ENCODE measurements at places on chromosomes 2 and 18.
A peak's percentile ranks its signal among the peaks of the same experiment; 100 is the strongest.

DNA sequence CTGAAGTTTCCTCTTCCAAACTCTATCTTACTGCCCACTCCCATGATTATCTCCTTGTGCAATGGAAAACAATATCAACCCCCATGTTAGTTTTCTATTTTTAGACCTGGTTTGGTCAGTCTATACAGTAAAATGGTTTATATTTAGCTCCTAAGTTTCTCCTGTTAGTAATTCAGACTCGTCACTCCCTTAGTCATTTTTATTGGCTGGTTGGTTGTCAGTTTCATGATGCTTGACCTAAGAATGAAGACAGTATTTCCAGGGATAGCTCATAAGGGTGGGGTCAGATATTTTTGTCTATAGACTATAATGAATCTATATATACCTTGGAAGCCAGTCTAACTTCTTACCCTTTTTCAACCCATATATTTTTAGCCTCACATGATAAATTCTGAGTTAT lies 61.4 kb upstream of the NEUROD1 start:
- DNase-seq: peak; percentile 71

DNA sequence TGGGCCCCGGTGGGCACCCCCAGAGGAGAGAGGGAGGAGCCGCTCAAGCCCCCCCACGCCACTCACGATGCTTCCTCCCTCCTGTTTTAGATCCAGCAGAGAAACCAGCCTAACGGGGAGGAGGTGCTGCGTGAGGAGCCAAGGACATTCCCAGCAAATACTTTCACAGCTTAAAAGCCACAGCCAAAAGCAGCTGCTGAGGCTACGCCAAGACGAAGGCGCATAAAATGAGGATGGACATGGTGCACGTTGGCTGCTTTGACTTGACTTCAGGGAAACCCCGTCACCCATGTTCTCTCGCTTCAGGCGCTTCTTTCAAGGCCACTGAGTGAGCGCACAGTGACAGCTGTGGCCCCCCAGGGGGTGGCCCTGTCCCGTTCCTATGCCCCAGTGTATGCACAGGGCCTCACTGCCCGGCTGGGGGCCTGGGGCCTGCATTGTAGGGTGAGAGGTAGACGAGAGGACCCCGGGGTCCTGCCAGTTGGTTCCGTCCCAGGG lies 72.1 kb upstream of the PXDN start:
- DNase-seq: no peak

DNA sequence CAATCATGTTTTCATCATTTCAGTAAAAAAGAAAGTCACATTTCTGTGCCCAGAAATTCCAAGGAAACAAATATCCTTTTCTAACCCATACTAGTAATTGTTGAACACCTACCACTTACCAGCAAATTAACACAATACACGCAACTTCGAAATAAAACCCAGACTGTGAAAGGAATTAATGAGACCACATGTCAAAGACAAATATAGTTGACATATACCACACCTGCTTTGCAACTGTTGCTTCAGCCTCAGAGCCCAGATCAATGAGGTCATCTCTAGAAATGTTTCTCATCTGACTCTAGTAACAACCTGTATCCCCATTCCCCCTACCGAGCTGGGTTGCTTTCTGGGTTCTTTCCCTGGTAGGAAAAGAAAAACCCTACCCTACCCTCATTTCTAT lies 52.6 kb downstream of the TRIP12 start:
- DNase-seq: no peak

GRCh38 chr2:143607231-143608062 lies 478.2 kb downstream of the ARHGAP15 start:
- no peak for DNase-seq

- DNase-seq: no peak
These were observed 23.6 kb upstream of the ZNF512 start for GRCh38 chr2:27559228-27559627.

- peak; percentile 38 for DNase-seq
These were observed 248.8 kb downstream of the RDH14 start for GRCh38 chr2:18311420-18312195.

DNA sequence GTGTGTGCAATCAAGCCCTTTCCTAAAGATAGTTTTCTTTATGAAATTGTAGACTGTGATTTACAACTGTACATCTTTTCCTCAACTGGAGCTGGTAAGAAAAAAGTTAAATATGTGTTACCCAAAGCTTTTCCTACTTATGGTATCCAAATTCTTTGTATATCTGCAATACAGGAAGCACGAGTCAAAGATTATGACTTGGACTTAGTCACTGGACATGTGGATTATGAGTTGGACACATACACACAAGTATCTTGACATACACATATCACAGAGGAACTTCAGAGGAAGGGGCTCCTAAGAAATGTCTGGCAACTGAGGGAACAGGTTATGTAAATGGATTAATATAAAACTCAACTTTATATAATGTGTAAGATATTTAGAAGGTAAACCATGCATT lies 35.2 kb downstream of the PRELID3A start:
- peak; percentile 62 for DNase-seq

GRCh38 chr2:170026361-170026760 lies 151.6 kb upstream of the MYO3B start:
- DNase-seq: no peak

DNA sequence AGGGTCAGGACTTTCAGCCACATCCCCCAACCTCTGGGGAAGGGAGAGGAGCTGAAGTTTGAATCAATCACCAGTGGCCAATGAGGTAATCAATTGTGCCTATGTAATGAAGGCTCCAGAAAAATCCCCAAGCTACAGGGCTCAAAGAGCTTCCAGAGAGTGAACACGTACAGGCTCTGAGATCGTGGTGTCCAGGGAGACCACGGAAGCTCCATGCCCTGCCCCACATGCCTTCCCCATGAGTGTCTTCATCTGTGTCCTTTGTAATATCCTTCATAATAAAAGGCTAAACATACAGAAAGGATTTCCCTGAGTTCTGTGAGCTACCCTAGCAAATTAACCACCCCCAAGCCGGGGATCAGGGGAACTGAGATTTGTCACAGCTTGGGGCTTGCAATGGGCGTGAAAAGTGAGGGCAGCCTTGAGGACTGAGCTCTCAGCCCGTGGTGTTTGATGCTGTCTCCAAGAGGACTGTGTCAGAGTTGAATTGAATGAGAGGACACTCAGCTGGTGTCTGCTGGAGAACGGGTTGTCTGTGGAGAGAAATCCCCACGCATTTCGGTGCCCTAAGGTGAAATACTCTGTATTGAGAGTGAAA lies 25.5 kb upstream of the TUBB6 start:
- DNase-seq: peak; percentile 93

DNA sequence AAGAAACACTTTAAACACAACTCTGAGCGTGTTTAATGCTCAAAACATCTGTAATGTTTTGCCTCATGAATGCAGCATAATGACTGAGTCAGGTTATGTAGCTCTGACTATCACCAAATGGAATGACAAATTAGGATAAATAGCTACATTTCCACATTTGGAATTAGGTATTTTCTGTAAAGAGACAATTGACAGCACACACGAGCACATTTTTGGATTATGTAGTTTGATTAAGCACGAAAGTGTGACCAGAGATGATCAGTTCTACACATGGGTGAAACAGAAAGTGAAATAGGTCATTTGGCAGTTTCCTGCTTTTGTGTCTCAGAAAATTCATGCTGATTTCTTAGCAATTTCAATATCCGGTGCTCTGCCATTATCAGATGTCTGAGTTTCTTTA lies 29.0 kb downstream of the LPIN1 start:
- no peak for DNase-seq

- DNase-seq: peak; percentile 94
These were observed 47.3 kb upstream of the NDUFV2 start for GRCh38 chr18:9055185-9055584.

- no peak for DNase-seq
These were observed 48.4 kb upstream of the TBR1 start for GRCh38 chr2:161367675-161368074.

- no peak for DNase-seq
These were observed 69.8 kb downstream of the NFATC1 start for GRCh38 chr18:79465392-79465991.

- DNase-seq: no peak
These were observed 566 bp downstream of the GATA6 start for GRCh38 chr18:22169889-22170420.

DNA sequence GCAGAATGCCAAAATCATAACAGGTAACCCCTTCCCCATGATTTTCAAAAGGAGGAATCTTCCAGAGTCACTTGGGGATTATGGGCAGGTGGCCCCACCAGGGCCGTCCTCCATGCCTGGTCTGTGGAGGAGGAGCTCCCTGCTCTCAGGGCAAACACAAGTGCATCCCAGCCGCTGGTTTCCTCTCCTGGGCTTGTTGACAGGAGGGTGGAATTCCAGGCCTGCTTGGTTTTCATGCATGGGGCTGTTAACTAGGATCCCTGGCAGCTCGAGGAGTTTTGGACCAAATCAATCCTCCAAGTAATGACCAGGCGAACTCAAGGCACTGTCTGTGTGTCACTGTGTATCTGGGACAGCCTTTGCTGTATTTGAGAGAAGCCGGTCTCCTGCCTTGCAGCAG lies 45.3 kb downstream of the FOSL2 start:
- no peak for DNase-seq

DNA sequence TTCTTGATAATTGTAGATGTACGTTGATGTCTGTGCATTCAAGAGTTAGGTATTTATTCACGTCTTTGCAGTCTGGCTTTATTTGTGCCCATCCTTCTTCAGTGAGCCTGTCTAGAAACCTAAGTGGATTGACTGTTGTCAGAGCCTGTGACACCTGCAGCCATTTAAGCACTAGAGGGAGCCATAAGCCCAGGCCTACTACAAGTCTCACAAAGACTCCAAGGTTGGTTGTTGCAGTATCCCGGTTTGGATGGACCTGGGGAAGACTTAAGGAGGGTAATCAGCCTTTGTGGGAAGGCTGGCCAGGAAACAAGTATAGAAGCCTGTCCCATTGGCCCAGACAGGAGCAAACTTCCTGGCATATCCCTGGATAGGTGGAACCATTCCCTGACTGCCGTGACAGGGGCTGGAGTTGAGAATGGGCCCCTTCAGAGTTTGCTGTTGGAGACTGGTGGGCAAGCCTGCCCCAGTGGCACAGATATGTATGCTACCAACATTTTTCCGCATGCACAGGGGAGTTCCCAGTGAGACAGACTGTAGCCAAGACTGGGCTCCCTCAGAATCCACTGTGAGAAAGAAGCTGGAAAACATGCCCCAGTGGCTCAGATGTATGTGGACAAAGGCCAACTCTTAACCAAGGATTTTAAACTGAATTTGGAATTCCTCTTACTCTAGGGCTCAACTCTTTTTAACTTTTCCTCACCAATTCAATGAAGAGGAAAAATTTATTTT lies 9.3 kb upstream of the LRRC30 start:
- DNase-seq: peak; percentile 72

- no peak for DNase-seq
These were observed 357.9 kb downstream of the THSD7B start for GRCh38 chr2:137123226-137123625.

DNA sequence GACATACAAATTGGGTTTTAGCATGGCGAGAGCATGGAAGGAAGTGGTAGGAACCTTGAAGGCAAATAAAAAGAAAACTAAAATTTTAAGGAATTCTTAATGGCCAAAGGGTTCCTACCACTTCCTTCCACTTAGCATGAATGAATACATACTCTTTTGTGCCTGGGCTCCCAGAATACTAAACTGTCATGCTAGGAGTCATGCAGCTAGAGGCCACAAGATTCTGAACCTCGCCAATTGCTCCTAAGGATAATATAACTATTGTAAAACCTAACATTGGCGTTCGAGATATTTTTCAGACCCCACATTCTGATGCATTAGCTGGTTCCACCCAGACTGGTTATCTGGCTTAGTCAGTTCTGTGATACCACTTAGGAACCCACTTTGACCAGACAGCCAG lies 38.6 kb upstream of the ARHGAP25 start:
- DNase-seq: no peak

DNA sequence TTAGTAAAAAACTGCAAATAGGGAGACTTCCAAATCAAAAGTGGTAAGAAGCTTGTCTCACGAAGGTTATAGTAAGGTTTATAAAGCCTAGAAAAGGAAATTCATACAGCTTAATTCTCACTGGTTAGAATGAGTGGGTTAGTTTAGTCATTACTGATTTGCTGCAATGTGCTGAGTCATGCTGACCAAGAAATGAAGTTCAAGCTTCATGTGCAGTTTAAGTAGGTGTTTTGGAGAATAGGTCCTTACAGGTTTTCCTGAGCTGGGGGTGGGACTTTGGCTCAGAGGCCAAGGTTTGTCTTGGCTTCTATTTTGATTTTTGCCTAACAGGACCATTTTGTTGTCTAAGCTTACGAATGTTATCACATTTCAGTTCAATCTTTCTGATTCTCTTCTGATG lies 15.1 kb downstream of the CLIP4 start:
- peak; percentile 94 for DNase-seq

DNA sequence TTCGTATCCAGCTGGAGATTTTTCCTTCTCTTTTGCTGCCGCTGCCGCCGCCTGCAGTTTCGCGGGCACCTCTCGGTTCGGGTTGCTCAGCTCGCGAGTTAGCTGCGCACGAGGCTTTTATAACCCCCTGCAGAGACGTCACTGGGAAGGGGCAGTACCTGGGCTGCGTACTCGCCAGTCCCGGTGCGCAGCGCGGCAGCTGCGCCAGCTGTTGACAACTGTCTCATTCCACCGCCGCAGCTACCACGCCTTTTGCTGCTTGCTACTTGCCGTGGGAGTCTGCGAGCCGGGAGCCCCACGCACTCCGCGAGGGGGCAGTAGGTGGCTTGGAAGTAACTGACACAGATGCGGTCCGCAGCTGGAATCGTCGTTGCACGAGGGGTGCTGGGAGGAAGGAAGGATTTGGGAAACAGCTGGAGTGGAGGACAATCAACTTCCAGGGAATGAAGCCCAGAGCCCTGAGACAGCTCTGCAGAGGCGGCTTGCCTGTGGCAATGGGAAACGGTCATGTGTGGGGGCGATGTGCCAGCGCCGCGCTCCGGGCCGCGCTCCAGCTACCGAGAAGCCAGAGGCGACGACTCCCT lies at the start of gene TACR1:
Gene TACR1, minus strand, starts transcription at position 93 of the 584 bp plus-strand sequence. CDS start 586 bp downstream, outside the sequence.
- DNase-seq: peak; percentile 45

DNA sequence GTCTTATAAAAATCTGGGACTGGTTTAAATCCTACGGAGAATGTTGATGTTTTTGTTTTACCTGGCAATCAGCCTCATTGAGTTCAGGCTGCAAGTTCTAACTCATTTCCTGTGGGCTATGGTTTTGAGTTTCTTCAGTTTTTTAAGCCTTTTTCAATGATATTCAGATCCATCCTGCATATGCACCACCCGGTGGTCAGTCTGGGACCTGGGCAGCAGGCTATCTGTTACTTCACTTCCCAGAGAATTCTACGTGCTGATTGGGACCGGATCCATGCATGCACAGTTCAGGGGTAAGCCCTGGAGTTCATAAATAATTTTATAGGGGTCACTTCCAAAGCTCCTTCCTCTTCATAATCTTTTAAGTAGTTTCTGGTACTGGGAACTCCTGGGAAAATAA lies 339.2 kb upstream of the HNRNPA3 start:
- DNase-seq: no peak

DNA sequence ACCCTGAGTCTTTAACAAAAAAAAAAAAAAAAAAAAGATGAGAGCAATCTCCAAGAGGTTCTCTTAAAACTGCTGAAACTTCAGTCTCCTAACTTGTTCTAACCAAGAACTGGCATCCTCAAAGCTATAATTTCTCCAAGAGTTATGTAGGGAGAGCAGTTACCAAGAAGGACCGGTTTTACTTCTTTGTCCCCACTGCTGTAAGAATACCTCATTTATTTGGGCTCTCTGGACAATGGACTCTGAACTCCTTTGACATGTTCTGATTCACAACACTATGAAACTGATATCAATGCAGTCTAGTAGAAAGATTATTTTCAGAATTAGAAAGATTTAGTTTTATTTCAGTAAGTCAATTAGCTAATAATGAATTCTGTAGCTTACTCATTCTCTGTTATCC lies 84.5 kb upstream of the DTNB start:
- peak; percentile 45 for DNase-seq

All from bronchial epithelial cell (primary cell).